ENCODE measurements at places on chromosomes 12 and 14.

- DNase-seq = no peak
Measured at GRCh38 chr14:74085047-74085637, 386 bp downstream of the LIN52 start.

DNA sequence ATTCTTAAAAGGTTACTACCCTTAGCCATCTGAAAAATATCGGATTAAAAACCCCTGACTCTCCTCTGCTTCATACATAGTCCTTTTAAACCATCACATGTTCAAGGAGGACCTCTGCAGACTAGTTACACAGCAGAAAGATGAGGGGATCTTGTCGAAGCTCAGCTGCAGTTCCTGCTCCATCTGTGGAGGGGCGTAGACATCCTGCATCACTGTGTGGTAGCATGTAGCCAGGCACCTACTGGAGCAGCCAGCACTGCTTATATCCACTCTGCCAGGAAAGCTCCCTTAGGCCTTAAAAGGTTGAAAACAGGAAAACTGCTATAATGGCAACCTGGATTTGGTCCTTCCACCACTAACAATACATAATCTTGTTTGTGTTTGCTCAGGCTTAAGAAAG lies 57.6 kb upstream of the STRN3 start:
- no peak for DNase-seq

GRCh38 chr14:92649934-92650545 lies 98.4 kb downstream of the LGMN start:
- no peak for DNase-seq

GRCh38 chr14:43539210-43539609 lies 967.9 kb downstream of the FSCB start:
- DNase-seq = no peak

GRCh38 chr14:80784820-80785219 lies 156.7 kb downstream of the CEP128 start:
- no peak for DNase-seq
